ENCODE measurements at places on chromosomes 6 and 20.
A peak's percentile ranks its signal among the peaks of the same experiment; 100 is the strongest.

DNA sequence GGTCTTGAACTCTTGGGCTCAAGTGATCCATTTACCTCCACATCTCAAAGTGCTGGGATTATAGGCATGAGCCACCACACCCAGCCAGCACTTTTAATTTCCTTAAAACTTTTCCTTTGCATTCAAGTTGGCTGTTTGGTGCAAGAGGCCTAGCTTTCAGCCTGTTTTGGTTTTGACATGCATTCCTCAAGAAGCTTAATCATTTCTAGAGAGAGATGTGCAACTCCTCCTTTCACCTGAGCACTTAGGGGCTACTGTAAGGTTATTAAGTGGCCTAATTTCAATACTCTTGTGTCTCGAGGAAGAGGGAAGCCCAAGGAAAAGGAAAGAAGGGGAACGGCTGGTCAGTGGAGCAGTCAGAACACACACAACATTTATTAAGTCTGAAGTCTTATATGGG lies 13.8 kb upstream of the BLOC1S5 start:
- DNase-seq, result no peak

DNA sequence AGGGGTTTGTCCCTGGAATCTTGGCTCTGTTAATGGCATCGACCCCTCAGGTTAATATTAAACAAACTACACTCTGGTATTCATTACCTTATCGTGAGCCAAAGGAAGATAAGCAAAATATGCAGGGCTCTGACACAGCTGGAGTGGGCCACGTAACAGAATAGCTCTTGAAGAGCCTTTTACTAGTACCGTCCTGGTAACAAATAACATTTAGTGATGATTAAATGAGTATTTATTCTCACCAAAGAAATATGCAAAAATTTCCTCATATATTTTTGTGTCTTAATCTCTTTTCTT lies 20.1 kb upstream of the UTRN start:
- DNase-seq, result peak; percentile 30

DNA sequence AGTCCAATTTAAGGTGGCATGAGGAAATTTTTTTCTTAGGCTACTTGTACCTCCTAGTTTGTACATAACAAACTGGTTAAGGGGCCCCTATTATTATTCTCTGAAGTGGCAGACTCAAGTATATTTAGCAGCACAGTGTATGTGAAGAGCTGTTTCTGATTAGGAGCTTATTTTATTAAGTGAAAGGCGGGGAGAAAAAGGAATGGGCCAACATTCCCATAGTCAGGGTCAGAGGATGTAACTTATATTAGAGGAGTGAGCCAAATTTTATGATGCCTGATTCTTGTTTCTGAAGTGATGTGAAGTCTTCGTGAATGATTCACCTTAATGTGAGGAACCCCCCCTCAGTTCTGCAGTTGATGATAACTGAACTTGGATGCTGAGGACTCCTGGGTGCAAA lies 2.8 kb downstream of the HECA start:
- no peak for DNase-seq

GRCh38 chr20:17617868-17618672 lies 48.2 kb downstream of the DSTN start:
- DNase-seq, result no peak

DNA sequence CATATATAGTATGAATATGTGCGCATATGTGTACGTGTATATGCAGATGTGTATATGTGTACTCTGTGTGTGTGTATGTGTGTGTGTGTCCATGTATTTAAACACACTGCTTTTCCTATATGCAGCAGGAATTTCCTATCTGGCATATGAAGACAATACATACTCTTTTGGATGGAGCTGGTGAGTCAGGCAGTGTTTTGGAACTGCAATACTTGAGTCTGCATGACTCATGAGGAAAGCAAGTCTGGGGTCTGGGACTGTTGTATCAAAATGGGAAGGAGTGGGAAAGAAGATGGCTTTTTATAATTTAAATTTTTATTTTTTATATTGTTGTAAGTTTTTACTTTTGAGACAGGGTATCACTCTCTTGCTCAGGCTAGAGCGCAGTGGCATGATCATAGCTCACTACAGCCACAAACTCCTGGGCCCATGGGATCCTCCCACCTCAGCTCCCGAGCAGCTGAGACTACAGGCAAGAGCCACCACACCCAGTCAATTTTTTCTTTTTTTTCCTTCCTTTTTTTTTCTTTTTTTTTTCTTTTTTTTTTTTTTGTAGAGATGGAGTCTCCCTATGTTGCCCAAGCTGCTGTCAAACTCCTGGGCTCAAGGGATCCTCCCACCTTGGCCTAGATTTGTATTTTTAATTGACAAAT lies 72.2 kb downstream of the ATXN1 start:
- DNase-seq, result peak; percentile 90

DNA sequence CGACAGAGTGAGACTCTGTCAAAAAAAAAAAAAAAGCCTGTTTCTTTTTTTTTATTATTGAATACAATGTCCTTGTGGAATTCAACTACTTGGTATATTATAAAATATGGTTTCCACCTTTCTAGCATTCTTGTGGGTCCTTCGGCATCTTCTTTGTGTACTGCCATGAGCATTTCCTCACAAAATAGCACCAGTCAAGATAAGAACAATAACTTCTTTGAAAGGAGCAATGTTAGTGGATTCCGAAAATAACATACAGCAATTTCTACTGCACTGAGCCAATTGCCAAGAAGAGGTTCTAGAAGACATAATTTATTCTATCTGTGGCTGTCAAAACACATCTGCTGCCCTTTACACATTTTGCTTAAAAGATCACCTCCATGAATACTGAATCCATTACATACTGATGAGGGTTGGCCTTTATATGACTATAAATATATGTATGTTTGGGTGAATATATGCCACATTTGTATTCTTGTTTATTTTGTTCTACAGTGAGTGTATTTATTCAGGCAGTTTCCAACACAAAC lies 19.1 kb upstream of the SPTLC3 start:
- no peak for DNase-seq

GRCh38 chr6:6843057-6843627 lies 254.6 kb downstream of the LY86 start:
- DNase-seq, result peak; percentile 80

GRCh38 chr6:39281312-39281980 lies 32.8 kb downstream of the KCNK17 start:
- DNase-seq, result no peak

DNA sequence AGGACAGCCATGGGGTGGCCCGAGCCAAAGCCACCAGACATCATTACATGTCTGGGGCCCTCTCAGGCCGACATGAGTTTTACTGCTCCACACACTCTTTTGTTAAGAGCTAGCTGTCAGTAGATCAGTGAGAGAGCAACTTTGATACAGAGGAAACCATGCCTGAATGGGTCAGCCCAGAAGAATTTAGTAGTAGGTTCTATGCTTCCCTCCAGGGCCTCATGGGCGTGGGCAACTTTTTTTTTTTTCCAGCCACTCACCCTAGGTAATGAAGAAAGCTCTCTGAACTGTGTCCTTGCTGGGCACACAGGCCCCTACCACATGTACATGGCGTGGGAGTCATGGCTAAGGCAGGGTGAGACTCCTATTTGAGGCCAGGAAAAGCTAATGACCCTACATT lies 38.8 kb downstream of the HLA-F start:
- no peak for DNase-seq

DNA sequence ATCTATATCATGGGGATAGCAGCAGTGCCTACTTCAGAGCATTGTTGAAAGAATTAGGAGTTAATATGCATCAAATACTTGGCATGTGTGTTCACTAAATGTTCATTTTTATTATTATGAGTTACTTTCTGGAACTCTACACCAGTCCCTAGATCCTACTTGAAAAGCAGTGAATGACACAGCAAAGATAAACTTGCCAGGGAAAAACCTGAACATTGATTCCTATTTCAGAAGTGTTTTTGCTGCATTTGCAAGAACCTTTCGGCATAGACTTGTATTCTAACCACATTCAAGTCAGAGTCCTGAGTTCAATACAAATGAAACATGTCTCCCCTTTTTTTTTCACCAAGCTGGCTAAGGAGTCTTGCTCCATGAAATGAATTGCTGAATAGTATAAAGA lies 187.4 kb upstream of the TAB2 start:
- peak; percentile 4 for DNase-seq

- peak; percentile 38 for DNase-seq
These were observed 157.5 kb downstream of the ADGRG6 start for GRCh38 chr6:142459271-142459670.

DNA sequence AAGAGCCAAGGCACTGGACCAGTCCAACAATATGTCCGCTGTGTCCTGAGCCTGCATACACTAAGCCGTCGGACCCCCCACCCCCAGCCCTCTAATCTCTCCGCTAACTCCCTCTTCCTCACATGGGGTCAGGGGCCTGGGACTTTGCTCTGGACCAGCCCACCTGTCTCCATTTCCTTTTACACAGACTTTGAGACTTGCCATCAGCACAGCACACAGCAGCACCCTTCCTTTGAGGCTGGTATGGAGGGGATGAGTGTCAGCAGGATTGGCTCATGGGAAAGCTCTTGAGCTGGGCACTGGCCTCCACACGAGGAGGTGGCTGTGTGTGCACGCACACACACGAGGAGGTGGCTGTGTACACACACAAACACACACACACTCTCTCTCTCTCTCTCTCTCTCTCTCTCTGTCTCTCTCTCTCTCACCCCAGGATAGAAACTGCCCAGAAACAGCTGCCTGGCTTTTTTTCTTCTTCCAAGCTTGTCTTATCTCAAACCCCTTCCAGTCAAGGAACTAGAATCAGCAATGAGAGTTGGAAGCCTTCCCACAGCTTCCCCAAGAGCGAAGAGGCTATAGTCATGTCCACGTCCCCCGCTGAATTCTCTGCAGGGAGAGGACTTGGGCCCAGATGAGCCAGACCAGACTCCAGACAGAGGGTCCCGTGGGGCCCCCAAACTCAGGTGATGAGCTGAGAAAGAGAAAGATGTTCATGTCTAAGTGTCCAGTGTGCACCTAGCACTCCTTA lies 18.6 kb downstream of the SLC9A8 start:
- DNase-seq, result no peak

GRCh38 chr6:129733290-129733689 lies 23.3 kb upstream of the ARHGAP18 start:
- no peak for DNase-seq

GRCh38 chr20:57398901-57399535 lies 7.8 kb downstream of the RBM38 start:
- DNase-seq, result no peak

- DNase-seq, result no peak
These were observed 56.8 kb downstream of the TFAP2C start for GRCh38 chr20:56685879-56686278.

- no peak for DNase-seq
These were observed 148.4 kb downstream of the SYCP2 start for GRCh38 chr20:59784791-59785668.

DNA sequence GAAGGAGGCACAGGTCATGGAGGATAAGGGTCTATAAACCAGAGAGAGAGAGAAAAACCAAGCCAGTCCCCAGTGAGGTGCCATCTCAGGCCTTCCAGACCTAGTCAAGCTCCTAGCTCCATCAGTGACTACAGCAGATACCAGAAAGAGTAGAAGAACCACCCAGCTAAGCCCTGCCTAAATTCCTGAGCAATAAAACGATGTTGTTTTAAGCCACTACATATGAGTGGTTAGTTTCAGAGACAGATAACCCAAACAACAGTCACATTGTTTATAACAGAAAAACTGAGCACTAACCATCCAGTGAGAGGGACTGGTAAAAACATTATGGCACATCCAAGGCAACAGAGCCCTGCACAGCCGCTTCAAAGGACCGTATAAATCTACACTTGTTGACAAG lies 59.2 kb downstream of the BMP7 start:
- DNase-seq, result no peak

GRCh38 chr20:19486446-19486845 lies 271.6 kb upstream of the RIN2 start:
- no peak for DNase-seq

- DNase-seq, result no peak
These were observed 265.7 kb downstream of the ADGRG6 start for GRCh38 chr6:142567461-142567860.

DNA sequence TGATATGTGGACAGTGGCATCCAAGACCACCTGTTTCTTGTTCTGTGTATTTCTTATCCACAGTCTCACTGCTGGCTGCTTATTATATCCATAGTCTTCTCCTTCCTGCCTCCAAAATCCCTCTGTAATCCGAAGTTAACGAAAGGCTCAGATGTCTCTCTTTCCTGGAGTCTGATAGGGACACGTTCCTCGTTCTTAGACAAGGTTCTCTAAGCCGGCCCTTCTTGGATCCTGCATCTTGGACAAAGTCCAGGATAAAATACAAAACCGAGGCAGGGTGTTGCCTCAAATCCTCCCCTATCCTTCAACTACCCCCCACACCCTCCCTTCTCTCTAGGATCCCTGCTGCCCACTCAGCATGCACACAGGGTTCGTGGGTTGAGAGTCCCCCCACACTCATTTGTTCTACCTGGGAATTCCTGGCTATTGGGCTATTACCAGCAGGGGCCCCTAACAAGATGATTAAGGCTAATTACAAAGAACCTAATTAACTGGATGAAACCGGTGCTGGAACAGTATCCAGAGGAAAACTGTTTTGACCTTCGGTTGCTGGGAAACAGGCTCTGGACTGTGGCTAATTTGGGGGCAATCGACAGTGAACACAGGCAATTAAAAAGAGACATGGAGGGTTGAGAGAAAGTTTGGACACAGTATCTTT lies 32.7 kb upstream of the MRPS10 start:
- no peak for DNase-seq

- DNase-seq, result no peak
These were observed 1.5 kb downstream of the PRRT1 start for GRCh38 chr6:32149932-32150870.

GRCh38 chr6:52566853-52567279 lies 10.0 kb downstream of the TRAM2 start:
- DNase-seq, result peak; percentile 99

GRCh38 chr20:842547-842940 lies 9.0 kb downstream of the FAM110A start:
- DNase-seq, result no peak

GRCh38 chr20:32839227-32839981 lies 19.3 kb upstream of the EFCAB8 start:
- DNase-seq, result no peak

DNA sequence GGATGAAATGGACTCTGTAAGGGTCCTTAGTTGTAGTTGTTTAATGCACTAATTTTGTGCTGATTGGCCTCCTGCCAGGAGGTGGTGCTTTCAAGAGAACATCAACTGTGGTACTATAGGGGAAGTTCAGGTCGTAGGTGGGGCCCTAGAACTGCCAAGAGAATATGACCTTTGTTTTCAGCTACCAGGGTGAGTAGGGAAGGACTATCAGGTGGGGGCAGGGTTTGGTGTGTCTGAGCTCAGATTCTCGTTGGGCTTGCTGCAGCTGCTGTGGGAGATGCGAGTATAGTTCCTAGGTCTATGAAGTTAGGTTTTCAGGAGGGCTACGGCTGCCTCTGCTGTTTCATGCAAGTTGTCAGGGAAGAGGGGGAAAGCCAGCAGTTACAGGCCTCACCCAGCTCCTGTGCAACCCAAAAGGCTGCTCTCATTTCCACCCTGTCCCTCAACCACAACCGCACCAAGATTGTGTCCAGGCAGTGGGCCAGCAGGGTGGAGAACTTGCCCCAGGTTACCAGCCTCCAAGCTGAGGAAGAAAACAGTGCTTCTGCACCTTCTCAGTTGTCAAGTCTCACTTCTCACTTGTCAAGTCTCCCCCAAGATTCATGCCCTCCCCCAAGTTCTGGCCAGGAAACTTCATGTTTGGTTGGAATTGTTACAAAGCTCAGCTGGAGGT lies 626.5 kb upstream of the MAP3K7 start:
- DNase-seq, result no peak

- DNase-seq, result no peak
These were observed 12.0 kb upstream of the GRM4 start for GRCh38 chr6:34157851-34158250.

Measured in mesenchymal stem cell (in vitro differentiated cells and primary cell).